SJSA1 (cell line): ENCODE measurements at places on chromosomes 4 and X. TPM values are rescaled to one million over a fixed set of nuclear protein-coding genes. Genes with fewer than 3 reads are reported as not detected.

Gene MAGEB10
- total RNA-seq: not detected in 2 replicates

Gene MID1IP1
- 39.5 and 40.8 TPM in 2 replicates for total RNA-seq

Gene NSG1
- not detected in 2 replicates for total RNA-seq

Gene XAGE3
- not detected in 2 replicates for total RNA-seq

Gene PPM1K
- total RNA-seq: 17.7 and 18.0 TPM in 2 replicates

Gene DBET
- not detected in 2 replicates for total RNA-seq

Gene IL3RA
- not detected in 2 replicates for total RNA-seq

Gene SMIM9
- total RNA-seq: not detected in 2 replicates

Gene DCAF4L1
- total RNA-seq: not detected in 2 replicates

Gene DOCK11
- total RNA-seq: 9.5 and 14.8 TPM in 2 replicates

Gene GABRE
- 9.8 and 17.1 TPM in 2 replicates for total RNA-seq

Gene SLC9B1
- 1.5 TPM in 1 of 2 replicates, not detected in the other for total RNA-seq

Gene JCHAIN
- total RNA-seq: not detected in 2 replicates

Gene FAM13A
- 11.1 and 15.2 TPM in 2 replicates for total RNA-seq

Gene PGAM4
- total RNA-seq: not detected in 2 replicates

Gene MAGEC1
- not detected in 2 replicates for total RNA-seq

Gene H2BW2
- not detected in 2 replicates for total RNA-seq

Gene EREG
- not detected in 2 replicates for total RNA-seq

Gene SLITRK2
- total RNA-seq: not detected in 2 replicates

Gene FOXP3
- not detected in 2 replicates for total RNA-seq

Gene SOWAHB
- not detected in 2 replicates for total RNA-seq

Gene CSN1S1
- total RNA-seq: not detected in 2 replicates

Gene GPRASP1
- total RNA-seq: 0.63 and 0.87 TPM in 2 replicates

Gene SHOX
- not detected in 2 replicates for total RNA-seq
